ENCODE measurements at places on chromosomes 3 and 15.

DNA sequence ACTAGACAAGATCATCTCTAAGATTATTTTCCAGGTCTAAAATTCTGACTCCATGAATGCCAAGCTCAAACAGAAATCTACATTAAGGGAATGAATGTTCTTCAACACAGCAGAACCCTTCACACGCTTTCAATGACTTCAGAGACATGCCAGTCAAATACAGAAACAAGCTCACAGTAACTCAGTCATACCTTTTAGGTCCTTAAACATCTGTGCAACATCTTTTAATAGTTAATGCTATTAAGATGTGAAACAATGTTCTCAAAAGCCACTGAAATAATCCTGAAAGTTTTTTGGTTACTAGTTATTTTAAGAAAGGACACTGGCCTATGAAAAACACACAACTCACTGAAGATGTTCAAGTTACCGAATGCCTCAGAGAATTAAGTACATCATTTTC is 2.5 kb downstream of the DLG1 start:
- DNase-seq, result no peak

GRCh38 chr3:153976891-153977554 is 144.2 kb upstream of the ARHGEF26 start:
- DNase-seq, result no peak

DNA sequence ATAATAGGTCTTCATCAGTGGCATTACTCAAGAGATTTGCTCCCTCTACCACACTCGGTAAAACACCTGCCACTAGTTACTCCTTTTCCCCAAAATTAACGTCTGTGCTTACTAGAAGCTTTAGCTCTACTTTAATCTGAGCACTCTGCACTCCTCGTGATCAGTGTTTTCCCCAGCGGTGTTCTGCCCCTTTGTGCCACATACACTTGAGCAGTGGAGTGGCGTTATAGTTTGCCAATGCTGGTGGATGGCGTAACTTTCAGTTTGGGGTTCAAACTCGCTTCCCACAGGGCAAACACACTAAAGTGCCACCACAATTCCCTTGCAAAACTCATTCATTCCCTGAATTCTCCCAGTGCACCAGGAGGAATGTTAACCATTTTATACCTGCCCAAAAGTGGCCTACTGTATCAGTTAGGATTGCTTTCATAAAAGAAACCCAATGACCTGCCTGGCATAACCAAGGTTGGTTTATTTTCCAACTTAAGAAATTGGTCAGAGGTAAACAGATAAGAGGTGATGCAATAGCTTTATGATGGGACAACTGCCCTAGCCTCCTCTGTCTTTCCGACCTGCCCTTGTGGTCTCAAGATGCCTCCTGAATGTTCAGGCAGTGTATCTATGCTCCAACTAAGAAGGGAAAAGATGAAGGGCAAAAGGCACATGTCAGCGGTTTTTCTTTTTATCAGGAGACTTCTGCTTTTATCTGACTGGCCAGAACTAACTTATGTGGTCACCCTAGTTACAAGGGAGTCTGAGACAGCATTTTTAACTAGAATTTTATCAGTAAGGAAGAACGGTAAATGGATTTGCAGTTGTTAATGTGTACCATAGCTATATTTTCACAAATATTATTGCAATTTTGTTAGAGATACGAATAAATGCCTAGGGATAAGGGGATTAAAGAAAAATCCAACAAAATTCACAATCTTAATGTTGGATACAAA is 83.9 kb downstream of the FSIP1 start:
- DNase-seq, result no peak

DNA sequence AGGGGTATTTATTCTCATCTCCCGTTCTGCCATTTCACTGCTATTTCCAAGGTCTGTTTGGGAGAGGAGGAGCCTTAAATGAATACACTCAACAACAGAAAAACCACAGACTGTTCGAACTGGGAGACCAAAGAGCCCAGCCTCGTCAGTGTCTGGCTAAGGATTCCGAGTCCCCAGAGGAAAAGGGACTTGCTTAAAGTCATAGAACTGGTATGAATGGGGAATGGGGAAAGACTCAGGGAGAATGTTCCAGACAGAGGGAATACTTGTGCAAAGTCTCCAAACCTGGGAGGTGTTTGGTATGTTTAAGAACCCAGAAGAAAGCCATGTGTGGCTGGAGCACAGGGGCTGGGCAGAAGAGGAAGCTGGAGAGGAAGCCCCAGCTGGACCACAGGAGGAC is 46.9 kb downstream of the FAM43A start:
- no peak for DNase-seq

GRCh38 chr3:111588527-111588926 is 6.6 kb downstream of the ZBED2 start:
- DNase-seq, result no peak

GRCh38 chr3:121895121-121895520 is 920 bp downstream of the SLC15A2 start:
- no peak for DNase-seq

DNA sequence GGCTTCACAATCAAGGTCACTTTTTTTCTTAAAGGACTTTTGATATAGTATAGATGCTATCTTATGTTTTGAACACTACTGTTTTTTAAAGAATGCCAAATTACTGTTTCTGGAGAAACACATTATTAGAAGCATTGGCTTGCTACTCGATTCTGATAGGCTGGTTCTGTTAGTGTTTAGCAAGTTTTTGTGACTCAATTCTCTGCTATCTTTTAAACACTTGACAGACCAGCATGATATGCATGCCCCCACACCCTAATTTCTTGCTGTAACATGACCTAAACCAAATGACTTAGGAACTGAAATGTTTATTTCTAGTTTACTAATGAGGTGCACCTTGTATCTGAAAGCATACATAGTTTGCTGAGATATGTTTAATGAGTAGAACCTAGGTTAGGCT is 5.5 kb upstream of the IL20RB start:
- DNase-seq, result no peak

Data from LoVo (cell line).